ENCODE measurements at places on chromosomes 12 and 14.

GRCh38 chr14:67994531-67994930, 175.0 kb downstream of the RAD51B start:
- DNase-seq = no peak

DNA sequence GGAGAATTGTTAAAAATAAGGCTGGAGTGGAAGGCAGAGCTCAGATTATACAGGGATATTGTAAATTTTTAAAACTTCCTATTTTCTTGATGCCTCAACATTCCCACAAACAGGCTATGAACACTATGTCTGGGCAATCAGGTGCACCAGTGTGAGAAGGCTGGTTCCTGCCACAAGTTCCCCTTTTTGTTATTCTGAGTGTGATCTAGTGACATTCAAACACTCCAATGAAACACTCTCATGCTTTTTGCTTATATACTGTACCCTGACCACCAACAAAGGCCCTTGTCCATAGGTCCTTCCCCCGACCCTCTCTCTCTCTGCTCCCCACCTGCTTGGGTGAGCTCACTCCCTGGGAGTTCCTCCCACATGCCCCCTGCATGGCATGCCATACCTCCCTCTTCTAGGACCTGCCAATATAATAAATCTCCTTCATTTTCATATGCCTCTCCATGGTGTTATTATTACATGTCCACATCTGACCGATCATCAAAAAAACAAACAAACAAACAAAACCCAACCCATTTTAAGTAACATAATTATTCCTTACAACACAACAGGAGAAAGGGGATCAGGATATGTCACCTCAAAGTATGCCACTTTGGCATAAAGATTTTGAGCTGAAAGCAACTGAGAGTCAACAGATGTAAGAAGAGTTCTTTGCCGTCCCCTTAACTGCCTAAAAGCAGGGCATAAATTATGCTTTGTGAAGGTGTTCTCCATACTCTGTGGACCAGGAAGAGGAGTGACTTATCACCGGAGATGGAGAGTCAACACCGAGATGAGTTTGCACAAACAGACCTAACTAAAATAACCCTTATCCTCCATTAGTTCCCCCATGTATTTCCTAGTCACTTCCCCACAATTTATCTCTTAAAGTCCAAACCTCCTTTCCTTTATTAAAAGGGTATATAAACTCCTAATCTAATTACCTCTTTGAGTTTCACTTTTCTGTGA, 42.5 kb upstream of the CATSPERB start:
- DNase-seq = no peak

- DNase-seq = no peak
Observed at GRCh38 chr14:80233470-80234089, 22.3 kb upstream of the DIO2 start.

GRCh38 chr14:100868621-100869370, 34.7 kb downstream of the RTL1 start:
- no peak for DNase-seq

DNA sequence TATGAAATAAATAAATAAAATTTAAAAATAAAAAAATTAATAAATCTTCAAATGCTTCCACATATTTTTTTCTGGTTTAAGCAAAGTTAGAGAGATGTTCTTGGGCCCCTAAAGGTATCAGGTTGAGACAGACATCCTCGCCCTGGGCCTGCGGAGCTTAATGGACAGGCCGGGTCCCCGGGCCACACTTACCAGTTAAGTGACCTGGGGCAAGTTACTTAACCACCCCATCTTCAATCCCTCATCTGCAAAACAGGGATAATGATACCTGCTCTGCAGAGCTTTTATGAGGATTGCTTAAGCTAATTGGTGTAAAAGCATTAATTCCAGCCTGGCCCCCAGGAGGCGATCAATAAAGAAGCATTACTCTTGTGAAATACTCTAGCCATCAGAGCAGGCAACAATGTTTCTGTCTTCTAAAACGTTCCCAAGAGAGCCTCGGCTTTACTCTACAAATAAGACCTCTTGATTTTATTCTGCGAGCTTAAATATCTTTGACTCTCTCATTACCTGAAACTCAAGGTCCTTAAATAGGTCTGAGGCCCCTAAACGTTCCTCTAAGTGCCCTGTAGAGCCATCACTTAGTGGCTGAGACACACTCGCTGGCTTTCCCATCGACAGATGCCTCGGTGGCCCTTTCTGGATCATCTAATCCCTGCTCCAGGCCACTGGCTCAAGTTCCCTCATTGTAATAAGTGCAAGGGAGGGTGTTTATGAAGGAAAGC, 81.1 kb upstream of the DIO3 start:
- DNase-seq = no peak

DNA sequence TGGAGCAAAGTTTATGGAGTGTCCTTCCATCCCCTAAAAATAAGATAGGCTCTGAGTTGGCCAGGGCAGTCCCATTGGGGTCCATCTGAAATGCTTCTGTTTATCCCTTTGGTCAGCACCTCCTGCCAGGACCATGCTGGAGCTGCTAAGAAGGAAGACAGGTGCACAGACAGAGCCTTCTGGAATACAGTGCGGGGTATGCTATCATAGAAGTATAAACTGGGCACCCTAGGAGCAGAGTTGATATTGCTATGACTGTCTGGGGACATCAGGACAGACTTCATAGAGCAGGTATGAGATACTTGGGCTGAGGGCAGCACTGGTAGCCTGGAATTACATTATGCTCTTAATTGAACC, 170.4 kb upstream of the HIF1A start:
- no peak for DNase-seq

DNA sequence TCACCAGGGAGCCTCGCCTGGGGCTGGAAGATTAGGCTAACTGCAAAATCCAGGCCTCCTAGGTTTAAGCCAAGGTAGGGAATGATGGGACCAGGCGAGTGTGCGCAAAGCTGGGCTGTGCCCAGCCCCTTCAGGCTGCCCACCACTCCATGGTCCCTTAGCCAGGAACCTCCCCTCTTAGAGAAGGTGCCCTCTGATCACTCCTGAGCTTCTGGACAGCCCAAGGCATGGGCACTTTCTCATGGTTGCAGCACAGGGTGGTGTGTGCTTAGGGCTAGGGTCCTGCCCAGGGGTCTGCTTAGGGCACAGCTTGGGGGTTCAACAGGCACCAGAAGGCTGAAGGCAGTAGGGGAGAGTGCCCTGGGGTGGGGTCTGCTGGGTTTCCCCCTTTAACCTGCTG, 69.0 kb downstream of the PRIMA1 start:
- DNase-seq = no peak

GRCh38 chr14:26415618-26416123, 182.2 kb downstream of the NOVA1 start:
- no peak for DNase-seq

All from caudate nucleus (tissue), 63 donors.